EH (cell line): ENCODE measurements at places on chromosomes 1 and 21.

DNA sequence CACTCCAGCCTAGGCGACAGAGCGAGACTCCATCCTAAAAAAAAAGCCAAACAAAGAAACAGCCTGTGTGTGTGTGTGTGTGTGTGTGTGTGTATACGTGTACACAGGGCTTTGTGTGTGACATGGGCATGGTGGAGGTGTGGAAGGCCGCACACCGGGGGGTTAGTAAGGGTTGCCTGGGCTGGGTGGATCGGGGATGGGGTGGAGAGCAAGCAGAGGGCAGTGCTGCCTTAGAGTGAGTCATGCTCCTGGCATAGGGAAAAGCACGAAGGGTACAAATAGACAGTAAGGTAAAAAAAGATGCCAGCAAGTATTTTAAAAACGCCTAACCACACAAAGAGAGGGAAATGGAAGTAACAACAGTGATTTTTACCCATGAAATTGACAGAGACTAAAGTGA, 6.2 kb downstream of the PRMT2 start:
- no peak for DNase-seq

DNA sequence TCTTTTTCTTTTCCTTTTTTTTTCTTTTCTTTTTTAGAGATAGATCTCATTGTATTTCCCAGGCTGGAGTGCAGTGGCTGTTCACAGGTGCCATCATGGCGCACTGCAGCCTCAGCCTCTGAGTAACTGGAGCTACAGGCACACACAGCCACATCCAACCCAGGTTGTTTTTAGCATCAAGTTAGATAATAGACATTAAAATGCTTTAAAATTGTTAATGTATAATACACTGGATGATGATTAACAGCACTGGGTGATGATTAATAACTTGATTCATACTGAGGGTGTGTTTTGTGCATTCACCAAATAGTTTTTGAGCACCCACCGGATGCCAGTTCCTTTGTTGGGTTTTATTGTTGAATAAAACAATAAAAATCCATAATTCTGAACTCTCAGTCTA, 75.2 kb downstream of the BEND5 start:
- no peak for DNase-seq

- peak; percentile 57 for DNase-seq
These were observed 16.6 kb upstream of the CACYBP start for GRCh38 chr1:174982971-174983689.

GRCh38 chr1:94755675-94756074, 64.5 kb upstream of the SLC44A3 start:
- peak; percentile 97 for DNase-seq

GRCh38 chr1:2528016-2528415, 1.6 kb upstream of the PANK4 start:
- DNase-seq = no peak

GRCh38 chr1:85262985-85263384, 3.5 kb upstream of the C1orf52 start:
- no peak for DNase-seq

- peak; percentile 63 for DNase-seq
These were observed 287.7 kb downstream of the SDCCAG8 start for GRCh38 chr1:243543501-243543900.
